Tongue (tissue), 3 donors: ENCODE measurements at places on chromosomes 3 and 15.

- DNase-seq = no peak
These were observed 17.4 kb upstream of the EIF3J start for GRCh38 chr15:44519537-44519936.

DNA sequence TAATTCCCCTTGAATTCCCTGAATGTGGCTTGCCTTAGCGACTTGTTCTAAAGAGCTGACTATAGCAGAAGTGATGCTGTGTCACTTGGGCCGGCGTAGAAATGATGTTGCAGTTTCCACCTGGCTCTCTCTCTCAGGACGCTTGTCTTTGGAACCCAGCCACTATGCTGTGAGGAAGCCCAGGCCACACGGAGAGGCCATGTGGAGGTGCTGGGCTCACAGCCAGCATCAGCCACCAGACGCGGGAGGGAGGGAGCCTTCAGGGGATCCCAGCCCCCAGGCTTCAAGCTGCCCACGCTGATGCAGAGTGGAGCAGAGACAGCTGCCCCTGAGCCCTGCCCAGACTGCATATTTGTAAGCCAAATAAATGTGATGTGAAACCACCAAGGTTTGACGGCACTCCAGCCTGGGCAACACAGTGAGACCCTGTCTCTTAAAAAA lies 18.6 kb downstream of the RNU5B-1 start:
- DNase-seq = peak; percentile 95

DNA sequence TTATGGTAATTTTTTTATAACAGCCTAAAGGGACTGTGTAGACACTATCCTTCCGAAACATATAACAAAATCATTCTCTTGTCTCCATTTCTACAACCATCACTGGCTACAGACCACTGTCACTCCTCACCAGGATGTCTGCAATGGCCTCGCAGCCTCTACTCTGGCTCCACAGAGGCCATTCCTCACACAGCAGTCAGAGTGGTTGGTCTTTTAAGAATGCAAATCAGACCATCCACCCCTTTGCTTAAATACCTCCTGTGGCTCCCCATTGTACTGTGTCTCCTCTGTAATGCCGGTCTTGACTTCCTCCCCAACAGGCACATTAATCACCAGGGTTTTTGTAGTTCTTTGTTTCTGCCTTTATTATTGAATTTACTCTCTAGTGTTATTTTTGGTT lies 344.8 kb downstream of the ERC2 start:
- DNase-seq = no peak

DNA sequence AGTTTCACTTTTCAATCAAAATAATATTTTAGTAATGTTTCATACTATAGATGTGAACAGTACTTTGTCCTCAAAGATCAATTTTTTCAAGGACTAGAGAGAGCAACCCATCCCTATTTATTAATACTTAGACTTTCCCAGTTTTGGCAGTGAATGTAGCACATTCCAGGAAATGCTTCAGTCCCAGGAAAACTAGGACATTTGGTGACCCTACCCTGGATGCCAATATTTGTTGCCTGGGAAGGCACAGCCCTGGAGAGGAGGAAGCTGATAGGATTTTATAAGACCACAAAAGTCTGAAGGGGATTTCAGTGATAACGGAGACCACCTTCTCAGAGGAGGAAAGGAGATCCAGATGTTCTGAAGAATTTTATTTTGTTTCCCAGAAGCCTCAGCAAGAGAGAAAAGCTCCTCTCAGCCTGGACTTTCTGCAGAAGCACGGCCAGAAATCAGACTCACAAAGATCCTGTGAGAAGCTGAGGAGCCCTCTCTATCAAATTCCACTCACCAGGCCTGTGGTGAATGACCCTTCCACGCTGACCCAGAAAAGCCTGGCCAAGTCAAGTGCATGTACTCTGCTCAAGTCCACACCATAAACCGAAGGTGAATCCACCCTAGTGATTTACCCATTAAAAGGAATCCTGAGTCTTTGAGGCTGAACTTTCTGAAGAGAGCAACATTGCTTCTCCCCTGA lies 87.7 kb upstream of the ABHD17C start:
- no peak for DNase-seq

DNA sequence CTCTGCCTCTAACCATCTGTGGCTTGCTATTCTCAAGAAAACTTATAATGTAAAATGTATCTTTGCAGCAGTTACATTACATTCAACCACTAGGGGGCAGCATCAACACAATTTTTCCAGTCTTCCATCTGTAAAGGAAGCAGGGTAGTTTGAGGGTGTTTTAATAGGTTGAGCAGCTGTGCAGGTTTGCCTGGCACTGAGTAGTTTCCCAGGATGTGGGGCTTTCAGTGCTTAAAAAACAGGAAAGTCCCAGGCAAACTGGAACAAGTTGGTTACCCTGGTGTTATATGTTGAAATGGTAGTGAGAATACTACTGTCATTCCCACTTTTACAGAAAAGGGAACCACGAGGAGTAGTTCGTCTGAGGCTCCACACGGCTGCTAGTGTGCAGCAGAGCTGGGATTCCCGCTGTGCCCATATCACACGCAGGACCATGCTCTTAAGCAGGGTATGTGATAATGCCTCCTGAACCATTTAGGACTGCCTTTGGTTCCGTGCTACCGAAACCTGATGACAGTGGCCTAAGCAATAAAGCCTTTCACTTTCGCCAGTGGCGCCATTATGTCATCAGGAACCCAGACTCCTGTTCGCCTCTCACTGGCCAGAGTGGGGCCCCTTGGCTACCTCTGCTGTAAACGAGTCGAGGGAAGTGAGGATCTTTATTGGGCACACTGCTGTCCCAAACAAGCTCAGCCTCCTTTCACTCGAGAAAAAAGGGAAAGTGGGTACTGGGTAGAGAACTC lies 64.7 kb upstream of the ZBTB38 start:
- peak; percentile 90 for DNase-seq

DNA sequence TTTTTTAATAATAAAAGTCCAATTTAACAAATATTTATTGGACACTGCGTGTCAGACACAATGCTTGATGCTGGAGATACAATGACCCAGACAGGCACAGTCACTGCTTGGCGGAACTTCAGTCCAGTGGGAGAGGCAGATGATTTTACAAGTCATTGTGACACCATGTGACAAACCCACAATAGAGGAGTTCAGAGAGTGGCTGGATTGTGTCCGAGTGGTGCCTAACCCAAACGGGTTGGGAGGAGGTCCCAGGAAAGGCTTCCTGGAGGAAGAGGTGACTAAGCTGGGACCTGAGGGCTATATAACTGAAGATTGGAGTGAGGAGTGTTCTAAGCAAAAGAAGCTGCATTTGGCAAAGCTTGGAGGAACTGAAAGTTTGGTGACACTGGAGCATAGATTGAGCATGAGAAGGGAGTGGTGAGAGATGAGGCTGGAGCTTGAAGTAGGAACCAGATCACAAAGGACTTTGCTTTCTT lies 41.4 kb downstream of the CRTC3 start:
- no peak for DNase-seq

- no peak for DNase-seq
These were observed 42.6 kb upstream of the POLG start for GRCh38 chr15:89377024-89377841.

DNA sequence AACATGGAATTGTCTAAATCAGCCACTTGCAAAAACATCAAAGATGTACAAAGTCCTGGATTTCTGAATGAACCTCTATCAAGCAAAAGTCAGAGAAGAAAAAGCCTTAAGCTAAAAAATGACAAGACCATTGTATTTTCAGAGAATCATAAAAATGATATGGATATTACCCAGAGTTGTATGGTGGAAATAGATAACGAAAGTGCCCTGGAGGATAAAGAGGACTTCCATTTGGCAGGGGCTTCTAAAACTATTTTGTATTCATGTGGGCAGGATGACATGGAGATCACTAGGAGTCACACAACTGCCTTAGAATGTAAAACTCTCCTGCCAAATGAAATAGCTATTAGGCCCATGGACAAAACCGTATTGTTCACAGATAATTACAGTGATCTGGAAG lies 29.3 kb downstream of the KNL1 start:
- no peak for DNase-seq

- DNase-seq = no peak
These were observed 18.3 kb upstream of the SETMAR start for GRCh38 chr3:4284865-4285264.

DNA sequence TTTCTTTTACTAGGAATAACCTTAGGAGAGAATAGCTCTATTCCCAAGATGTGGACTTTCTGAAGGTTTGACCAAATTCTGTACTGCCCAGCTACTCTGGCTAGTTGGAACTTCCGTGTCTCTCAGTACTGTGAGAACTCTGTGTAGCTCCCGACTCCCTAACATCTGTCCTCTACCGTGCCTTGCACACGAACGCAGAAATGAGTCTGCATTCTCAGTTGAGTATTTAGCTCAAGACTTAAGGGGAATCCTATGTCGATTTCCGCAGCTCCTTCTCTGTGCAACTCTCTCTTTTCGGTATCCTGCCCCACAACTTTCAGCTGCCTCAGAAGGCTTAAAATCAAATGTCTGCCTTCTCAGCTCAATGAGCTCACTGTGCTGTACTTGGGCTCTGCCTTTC lies 86.7 kb upstream of the EPHB3 start:
- no peak for DNase-seq

DNA sequence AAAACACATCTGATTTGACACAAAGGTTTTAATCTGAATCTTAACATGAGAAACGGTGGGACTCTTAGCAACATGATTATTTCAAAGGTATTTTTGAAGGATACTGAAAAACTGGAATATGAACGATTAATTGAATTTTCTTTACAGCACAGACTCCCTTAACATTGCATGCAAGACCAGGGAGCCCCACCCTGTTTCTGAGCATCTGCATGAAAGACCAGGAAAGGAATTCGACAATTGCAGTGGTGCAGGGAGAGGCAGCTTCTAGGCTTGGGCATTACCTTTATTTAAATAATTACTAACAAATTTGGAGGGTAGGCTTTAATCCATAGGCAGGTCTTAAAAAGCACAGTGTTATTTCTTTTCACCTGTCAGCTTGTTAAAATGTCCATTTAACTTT lies 240.6 kb upstream of the TOPAZ1 start:
- DNase-seq = no peak

DNA sequence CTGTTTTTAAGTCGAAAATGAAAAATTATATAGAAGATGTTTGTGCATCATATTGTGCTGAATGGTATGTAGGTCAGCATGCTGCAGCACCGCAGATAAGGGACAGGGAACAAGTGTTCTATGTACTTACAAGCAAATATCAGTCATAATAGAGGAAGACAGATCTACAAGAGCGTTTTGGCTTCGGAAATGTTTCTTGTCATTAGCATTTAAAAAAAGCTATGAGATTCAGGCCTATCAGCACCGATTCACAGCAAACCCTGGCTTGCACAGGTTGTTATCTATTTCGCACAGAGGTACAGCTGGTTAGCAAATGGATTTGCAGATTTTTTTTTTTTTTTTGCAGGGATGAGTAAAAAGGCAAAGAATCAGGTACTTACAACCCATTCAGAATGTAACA lies 204.2 kb upstream of the TBC1D5 start:
- no peak for DNase-seq

DNA sequence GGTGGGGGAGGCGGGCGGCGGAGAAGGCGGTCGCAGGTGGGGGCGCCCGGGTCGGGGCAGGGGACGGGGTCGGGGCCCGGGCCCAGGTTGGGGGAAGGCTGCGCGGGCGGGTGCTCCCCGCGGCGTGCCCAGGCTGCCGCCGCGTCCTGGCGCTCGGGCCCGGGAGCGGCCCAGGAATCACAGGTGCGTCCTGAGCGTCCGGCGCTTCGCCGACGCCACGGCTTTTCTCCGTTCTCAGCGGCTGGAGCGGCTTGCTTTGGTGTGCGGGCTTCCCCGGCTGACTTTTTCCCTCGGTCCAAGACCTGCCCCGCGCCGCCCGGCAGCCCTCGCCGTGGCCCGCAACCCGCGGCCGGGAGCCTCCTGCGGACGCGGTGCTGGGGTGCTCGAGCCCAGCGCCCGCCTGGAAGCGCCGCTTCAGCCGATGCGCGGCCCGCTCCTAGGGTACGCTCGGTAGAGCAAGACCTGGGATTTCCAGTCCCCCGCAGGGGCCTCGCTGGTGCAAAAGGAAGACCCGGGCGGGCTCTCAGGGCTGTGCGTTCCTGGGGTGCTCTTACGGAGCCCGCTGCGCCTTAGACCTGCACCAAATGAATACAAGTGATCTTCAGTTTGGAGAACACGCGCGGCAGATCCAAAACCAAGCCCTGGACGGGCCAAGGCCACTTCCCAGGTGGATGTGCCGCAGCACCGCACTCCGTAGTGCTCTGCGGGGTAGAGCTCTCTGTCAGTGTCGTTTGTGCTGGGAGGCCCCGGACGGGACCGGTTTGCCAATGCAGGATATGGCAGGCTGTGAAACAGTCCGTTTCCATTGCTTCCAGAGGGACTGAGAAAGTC lies 639 bp downstream of the NIPA1 start:
- peak; percentile 23 for DNase-seq

- DNase-seq = no peak
These were observed 273.6 kb downstream of the MECOM start for GRCh38 chr3:169389925-169390253.

DNA sequence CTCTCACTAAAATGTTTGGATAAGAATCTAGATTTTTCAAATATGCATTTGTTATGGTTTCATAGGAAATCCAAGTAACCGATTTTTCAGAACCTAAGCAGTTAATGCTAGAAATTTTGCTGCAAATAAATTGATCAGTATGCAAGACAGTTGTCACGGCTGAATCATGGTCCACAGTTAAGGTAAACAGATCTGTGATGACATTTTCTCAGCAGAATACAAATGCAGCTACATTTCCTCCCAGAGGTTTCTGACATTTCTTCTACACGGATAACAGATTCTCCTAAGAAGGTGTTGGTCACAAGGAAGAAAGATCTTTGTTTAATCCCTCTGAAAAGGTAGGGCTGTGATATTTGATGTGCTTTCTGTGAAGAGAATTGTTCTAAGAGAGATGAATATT lies 36.9 kb downstream of the ARNT2 start:
- no peak for DNase-seq

DNA sequence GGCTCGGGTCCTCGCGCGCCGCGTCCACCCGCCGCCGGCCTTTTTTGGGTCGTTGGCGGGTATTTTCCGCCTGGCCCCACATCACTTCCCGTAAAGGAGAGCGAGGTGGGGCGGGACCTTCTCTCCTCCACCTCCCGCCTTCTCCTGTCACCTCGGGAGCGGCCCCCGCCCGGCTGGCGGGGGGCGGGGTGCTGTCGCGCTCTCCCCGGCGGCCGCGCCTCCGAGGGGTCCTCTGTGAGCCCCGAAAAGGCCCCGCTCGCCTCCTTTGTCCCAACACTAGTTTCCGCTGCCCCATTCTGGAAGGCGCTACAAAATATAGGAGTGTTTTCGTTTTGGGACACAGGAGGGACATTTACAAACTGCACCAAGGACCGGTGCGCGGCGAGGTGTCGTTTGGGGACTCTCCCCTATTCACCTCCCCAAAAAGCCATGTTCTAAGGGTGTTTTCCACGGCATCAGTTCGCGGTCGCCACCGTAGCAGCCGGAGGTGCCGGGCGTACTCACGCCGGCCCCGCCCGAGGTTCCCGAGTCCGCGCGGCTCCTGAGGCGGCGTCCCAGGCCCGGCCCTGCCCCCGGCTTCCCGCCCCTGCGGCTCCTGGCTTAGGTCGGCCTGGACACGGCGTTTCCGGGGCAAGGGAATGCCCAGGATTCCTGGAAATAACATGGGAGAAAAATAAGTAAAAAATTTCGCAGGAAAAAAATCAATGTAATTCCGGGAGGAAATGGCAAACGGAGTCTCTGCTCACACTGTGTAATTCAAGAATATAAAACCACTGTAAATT lies at the start of gene RAB27A:
Gene RAB27A (minus strand): TSS at position 68 of the 782 bp plus-strand sequence. CDS start 54,879 bp downstream, outside the sequence.
- DNase-seq = peak; percentile 79

GRCh38 chr3:191499307-191500080 lies 38.5 kb downstream of the PYDC2 start:
- DNase-seq = peak; percentile 18

GRCh38 chr3:36511791-36512486 lies 131.6 kb downstream of the STAC start:
- no peak for DNase-seq
